ENCODE measurements at places on chromosomes 7 and 10. TPM values are rescaled to one million over a fixed set of nuclear protein-coding genes. Genes with fewer than 3 reads are reported as not detected.

DNA sequence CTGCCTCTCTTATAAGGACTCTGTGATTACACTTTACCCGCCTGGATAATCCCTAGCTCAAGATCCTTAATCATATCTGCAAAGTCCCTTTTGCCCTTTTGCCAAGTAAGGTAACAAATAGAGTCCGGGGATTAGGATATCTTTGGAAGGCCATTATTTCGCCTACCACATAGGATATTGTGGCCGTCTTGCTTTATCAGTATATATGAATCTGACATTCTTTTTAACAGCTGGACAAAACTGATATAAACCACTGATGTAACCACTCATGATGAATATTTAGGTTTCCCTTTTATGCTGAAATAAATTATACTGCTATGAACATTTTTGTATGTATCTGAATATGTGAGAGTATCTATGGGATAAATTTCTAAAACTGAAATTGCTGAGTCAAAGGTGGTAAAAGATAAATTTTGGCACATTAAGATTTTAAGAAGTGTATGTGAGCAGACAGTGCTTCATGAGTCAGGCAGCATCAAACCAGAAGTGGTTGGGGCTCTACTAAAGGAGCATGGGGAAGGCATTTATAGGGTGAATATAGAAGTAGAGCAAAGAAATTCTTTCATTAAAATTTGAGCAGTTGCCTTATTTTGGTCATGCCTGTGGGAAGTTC is 44.7 kb downstream of the AVL9 start:
- DNase-seq: no peak

GRCh38 chr10:133391761-133392518 is 2.0 kb upstream of the MTG1 start:
- no peak for DNase-seq

Gene TEX36
- polyA plus RNA-seq: not detected

DNA sequence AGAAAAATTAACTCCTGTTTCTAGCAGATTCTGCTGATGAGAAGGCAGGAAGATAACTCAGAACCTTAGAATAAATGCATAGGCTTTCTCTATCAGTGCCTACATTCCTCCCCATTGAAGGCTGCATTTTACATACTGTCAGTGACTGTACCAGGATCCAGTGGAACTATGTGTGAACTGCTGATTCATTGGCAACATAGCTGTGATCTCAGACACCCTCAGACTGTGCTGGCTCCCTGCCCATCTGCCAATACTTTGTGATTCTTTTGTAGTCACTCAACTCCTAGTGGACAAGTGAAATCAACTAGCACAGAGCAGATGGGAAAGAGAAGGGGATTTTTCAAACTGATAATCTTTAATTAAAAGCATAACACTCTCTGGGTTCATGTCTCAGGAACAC is 375.8 kb downstream of the MDFIC start:
- peak; percentile 20 for DNase-seq

GRCh38 chr10:125243532-125244253 is 83.3 kb upstream of the CTBP2 start:
- DNase-seq: no peak

DNA sequence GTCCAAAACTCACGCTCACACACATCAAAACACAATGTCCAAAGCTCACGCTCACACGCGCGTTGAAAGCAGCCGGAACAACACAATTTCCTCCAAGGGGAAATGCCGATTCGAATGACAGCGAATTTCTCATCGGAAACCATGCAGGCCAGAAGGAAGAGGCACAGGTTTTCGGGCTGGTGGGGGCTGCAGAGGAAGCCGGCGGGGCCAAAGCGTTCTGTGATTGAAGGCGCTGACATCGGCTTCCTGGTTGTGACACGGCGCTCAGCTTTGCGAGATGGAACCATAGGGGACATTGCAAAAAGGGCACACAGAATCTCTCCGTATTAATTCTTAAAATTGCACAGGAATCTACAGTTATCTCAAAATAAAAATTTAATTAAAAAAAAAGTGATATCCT is 61.3 kb downstream of the FOXL3 start:
- DNase-seq: no peak

Gene SLC26A3
- polyA plus RNA-seq: not detected

GRCh38 chr10:68106656-68107055 is 2.6 kb upstream of the MYPN start:
- no peak for DNase-seq

Gene SUN3
- not detected for polyA plus RNA-seq

GRCh38 chr7:149799397-149800168 is 26.2 kb upstream of the ZNF467 start:
- DNase-seq: peak; percentile 20

GRCh38 chr7:37310327-37311080 is 138.2 kb downstream of the ELMO1 start:
- no peak for DNase-seq

- DNase-seq: no peak
Observed at GRCh38 chr10:36840788-36841187, 284.6 kb upstream of the ANKRD30A start.

- no peak for DNase-seq
Observed at GRCh38 chr7:1015196-1016121, 28.9 kb upstream of the GPR146 start.

GRCh38 chr10:65375528-65375927 is 1550.3 kb upstream of the LRRTM3 start:
- DNase-seq: no peak

DNA sequence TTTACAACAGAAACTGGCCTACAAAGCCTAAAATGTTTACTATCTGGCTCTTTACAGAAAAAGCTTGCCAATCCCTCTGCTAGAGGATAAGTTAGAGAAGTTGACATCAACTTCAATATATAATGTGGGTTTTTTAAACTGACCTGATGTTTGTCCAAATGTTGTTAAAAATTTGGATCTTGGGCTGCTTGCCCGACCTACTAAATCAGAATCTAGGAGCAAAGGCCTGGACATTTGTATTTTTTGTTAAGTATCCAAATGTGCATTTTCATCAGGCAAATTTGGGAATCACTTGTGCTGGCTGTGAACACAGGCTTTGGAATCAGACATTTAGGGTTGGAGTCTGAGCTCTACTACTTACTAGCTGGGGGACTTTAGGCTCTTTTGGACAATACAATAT is 252.7 kb upstream of the CSTF2T start:
- no peak for DNase-seq

GRCh38 chr10:53579773-53580172 is 807.2 kb upstream of the MBL2 start:
- DNase-seq: no peak

Gene NRCAM
- 106 TPM for polyA plus RNA-seq

Gene KBTBD2
- 27.5 TPM for polyA plus RNA-seq
